CD4-positive, alpha-beta T cell treated with Interleukin-21 for 1 hour (primary cell): ENCODE measurements at places on chromosomes 2 and 18.

DNA sequence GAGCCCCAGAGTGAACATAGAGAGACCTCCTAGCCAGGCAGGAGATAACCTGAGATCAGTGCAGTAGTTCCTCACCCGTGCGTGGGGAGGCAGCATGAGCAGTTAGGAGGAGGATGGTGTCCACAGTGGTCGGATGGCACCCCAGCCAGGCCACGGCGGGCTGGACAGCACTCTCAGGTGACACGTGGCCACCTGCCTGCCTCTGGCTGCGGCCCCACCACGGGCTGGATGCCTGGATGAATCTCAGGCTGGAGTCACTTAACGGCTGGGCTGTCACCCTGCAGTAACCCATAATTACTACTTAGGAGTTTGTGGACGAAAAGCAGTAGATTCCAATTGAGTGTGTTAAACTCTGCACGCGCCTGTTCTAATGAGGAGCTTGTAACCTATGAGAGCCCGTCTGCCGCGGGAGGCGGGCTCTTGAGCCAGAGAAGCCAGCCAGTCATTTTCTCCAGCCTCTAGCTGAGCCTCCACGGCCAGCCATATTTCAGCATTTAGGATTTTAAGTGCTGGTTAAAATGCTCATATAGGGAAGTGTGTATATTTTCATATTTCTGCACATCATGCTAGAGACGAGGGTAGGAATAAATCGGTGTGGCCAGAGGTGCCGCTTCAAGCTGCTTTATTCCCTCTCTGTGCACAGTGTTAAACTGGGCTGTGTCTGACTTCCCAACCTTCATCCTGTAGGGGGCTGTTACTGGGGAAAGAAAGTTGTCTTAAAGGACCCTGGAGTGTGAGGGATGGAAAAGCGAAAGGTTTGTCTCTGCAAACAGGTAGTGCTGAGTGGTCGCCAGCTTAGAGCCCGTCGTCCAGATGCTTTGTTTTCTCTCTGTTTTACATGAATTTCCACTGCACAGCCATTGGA lies 144.0 kb downstream of the GLI2 start:
- DNase-seq: no peak

DNA sequence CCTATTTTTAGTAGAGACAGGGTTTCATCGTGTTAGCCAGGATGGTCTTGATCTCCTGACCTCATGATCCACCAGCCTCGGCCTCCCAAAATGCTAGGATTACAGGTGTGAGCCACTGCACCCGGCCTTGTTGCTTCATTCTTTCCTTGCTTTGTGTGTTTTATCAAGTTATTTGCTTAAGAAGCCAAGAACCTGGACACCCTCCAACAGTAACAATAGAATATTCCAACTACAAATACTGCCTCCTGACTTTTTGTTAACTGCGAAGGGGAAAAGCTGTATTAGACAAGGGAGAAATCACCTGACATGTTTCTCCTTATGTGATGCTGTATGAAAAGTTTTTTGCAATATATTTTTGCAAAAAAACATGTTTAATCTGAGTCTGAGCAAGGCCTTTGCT lies 297.2 kb downstream of the NCKAP5 start:
- no peak for DNase-seq

DNA sequence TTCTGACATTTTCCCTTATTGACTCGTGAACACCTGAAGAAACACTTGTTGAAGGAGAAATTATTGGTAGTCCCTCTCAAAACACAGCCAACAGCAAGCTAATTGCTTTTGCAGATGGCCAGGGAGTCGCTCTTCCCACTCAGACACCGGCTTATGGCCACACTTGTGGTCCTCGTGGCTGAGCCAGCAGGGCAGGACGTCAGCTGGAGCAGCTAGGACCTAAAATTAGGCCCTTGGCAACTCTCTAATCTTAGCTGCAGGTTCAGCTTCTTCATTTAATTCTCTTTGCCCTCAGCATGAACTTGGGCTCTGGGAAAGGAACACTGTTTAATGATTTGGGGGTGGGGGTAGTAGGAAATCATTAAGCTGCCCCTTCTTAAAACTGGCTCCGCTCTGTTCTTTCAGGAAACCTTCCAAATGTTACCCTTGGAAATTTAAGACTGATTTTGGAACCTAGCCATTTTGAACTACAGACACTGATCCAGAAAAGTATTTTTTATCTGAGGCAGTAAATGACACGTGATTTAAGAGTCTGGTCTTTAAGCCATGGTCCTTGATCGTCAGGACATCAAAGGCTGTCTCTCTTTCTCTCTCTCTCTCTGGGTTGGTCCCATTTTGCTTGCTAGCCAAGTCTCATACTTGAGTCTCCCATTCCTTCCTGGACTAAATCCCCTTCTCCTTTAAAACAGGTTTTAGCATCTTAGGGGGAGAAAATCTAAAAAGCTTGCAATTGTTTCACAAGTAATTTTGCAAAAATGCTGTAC lies 77.5 kb downstream of the CDK15 start:
- DNase-seq: no peak

DNA sequence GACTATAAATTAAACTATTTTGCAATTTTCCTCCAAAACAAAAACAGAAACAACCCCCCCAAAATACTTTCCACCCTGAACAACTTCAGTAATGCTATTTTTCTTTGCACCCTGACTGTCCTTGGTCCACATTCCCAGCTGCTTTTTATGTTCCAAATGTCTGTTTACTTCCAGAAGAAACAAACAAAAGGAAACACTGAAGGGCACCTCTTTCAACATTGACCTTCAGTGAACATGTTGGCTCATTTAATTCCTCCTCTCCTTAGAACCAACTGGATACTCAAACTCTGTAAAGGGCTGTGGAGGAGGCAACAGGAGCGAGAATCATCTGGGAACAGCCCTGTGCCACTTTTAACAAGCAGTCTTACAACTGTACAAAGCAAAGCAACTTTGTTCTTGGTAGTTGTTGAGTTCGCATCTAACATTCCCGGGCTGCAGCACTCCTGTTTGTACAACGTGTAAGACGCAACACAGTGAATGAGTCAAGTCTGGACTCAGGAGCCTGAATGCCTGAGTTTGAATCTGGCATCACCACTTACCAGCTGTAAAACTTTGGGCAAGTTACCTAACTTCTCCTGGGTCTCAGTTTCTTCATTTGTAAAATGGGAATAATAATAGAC lies 111.4 kb upstream of the GATA6 start:
- DNase-seq: no peak

DNA sequence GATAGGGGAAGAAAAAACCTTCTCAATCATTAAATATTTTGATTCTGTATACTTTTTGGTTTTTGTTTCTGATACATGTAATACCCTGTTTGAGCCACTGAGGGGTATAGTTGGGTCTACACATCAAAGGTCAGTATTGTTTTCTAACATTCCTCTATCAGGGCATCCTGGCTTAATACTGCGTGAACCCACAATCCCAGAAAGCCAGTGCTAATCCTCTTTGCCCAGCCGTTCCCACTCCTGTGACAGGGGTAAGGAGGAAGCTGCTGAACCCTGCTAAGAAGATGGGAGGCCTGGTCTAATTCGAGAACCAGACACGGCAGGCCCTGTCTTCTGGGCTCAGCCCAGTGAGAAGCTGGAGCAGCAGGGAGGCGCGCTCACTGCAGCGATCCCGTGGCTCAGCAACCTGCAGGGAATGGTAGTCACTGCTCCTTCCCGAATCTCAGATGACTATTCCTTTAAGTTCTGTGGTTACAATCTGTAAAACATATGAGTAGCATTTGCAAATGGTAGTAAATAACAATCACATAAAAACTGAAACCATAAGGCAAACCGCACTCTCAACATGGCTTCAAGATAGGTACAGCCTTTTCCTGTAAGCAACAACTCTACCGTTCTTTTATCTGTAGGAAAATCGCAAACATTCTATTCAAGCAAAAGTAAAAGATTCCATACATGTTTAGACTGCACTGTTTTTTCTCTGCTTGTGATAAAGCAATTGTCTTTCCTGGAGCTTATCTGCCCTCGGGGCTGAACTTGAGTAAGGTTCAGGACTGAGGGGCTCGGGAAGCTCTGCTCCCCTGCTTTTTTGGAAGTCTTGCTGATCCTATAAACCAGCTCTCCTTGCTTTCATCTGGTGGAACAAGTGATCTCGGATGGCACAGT lies 87.0 kb downstream of the EPB41L3 start:
- DNase-seq: peak; percentile 7

DNA sequence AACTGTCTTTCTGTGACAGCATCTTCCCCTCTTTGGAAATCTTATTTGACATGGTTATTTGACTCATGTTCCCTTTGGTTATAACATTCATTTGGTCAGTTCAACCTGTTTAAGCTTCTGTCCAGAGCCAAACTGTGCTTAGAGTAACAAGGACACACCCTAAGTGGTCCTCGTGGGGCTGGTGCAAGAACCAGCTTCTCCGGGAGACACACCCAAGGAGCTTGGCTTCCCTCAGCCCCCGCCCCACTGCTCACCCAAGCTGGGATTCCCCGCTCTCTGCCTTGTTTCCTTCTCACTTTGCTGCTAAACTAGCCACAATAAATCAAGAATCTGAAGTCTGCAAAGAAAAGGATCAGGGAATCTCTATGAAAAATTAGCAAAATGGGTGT lies 1.4 kb downstream of the SCYGR3 start:
- DNase-seq: no peak

- no peak for DNase-seq
These were observed 57.0 kb downstream of the CD28 start for GRCh38 chr2:203763241-203763937.

GRCh38 chr2:10784719-10785118 lies 27.9 kb downstream of the PDIA6 start:
- no peak for DNase-seq

- DNase-seq: no peak
These were observed 493 bp downstream of the FN1 start for GRCh38 chr2:215435280-215435869.

DNA sequence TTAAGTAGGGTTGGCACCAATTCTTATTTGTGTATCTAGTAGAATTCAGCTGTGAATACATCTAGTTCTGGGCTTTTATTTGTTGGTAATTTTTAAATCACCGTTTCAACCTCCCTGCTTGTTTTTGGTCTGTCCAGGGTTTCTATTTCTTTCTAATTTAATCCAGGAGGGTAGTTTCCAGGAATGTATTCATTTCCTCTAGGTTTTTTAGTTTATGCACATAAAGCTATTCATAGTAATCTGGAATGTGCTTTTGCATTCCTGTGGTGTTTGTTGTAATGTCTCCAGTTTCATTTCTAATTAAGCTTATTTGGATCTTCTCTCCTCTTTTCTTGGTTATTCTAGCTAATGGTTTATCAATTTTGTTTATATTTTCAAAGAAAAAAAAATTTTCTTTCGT lies 1361.8 kb upstream of the DDX18 start:
- no peak for DNase-seq

DNA sequence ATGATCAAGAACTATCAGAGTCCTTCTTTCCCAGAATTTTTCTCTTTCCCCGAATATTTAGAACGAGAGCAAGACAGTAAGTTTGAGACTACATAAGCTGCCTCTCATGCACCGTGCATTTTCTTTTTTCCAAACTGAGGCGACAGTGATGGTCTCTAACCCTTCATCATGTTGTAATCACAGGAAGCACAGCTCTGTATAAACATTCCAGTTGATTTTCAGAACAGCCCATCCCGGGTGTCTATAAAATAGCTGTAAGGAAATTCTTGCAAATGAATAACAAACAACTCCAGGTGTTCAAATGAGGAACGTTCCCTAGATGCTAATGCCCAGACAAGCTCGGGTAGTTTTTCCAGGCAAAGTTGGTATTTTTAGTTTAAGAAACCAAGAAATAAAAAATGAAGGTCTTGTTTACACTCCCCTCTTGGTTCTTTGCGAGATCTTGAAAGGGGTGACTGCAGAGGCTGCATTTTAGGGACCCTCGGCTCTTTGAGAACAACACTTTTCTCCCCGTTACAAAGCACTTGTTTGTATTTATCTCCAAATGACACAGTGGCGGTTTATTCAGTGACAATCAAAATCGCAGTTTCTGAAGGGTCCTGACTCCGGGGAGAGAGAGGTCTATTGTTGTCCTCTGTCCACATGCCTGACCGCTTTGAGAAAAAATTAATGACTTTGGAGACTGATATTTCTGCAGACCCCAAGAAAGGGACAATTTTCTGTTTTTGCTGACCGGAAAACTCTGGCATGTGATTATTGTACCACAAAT lies 101.1 kb upstream of the NCK2 start:
- no peak for DNase-seq

DNA sequence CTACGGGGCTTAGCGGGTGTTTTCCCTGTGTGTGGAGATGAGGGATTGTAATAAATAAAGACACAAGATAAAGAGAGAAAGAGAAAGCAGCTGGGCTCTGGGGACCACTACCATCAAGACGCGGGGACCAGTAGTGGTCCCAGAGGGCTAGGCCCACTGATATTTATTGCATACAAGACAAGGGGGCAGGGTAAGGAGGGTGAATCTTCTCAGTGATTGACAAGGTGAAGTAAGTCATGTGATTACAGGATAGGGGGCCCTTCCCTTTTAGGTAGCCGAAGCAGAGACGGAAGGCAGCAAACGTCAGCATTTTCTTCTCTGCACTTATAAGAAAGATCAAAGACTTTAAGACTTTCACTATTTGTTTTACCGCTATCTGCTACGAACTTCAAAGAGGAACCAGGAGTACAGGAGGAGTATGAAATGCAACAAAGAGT lies 4.5 kb upstream of the GAL3ST2 start:
- DNase-seq: peak; percentile 64

GRCh38 chr2:71074893-71075395 lies 6.5 kb downstream of the NAGK start:
- DNase-seq: no peak

DNA sequence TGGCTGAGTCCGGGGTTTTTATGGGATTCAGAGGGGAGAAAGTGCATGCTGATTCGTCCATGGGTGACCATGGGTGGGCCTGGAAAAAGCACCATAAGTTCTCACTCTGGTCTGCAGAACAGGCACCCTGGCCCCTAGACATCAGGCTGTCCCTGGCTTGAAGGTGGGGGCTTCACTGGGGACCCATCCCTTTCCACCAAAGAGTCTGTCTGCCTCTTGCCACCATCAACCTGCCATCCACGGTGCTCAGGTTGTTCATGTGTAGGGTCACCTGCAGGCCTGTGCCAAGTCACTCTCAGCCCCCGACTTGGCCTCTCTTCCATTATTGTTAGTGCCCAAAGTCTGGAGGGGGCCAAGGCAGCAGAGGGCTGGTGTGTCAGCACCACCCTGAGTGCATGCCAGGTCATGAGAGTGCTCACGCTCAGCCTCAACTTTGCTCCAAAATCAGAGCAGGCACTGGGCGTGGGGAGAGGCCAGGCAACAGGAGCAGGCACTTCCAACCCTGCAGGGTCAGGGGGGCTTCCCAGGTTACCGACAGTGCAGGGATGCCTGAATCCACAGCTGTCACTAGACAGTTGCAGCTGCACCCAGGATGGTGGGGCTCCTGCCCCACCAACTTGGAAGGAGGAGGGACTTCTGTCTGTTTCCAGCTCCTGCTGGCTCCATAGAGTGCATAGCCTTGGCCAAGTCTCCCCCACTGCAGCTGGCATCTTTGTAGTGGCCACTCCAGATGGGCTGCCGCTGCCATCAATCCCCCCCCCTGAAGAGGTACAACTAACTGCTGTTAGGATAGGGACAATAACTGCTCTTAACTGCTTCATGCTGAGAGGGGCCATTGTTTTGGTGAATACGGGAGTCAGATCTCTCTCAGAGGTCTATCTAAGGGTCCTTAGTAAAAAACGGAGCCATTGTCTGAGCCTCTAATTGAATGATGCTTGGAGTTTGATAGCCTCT lies 209.3 kb downstream of the AKAIN1 start:
- DNase-seq: no peak
